Hepatic stellate cell (primary cell): ENCODE measurements at places on chromosomes 13 and 19.
A peak's percentile ranks its signal among the peaks of the same experiment; 100 is the strongest.

DNA sequence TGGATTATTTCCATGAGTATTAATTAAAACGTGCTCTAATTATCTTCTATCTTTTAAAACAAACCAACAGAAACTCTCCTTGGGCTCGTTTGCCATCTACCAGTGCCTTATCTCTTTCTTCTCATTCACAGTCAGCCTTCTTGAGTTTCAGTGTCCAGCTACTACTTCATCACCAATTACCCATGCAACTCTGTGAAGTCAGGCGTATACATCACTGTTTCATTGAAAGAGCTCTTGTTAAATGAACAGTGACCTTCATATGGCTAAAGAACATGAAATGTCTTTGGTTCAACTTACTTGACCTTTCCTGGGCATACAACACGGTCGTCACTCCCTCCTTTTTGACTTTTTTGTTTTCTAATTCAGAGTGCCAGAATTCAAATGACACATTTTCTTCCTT is 5.2 kb upstream of the IFT88 start:
- no peak for DNase-seq

DNA sequence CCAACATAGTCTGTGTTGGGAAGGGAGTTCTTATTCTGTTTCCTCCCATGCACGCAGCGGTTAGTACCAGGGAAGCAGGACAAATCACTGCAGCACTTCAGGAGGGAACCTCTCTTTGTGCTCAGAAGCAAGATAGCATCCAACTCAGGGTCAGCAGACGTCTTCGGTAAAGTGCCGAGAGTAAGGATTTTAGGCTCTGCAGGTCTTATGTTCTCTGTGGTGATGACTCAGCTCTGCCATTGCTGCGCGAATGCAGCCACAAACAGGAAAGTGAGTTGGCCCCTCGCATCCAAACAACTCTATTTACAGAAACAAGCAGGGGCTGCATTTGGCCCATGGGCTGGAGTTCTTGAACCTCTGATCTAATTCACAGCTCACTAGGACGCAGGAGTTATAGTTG is 122.1 kb upstream of the SPATA13 start:
- no peak for DNase-seq

- DNase-seq = no peak
Measured at GRCh38 chr13:95741584-95742563, 64.9 kb downstream of the DNAJC3 start.

DNA sequence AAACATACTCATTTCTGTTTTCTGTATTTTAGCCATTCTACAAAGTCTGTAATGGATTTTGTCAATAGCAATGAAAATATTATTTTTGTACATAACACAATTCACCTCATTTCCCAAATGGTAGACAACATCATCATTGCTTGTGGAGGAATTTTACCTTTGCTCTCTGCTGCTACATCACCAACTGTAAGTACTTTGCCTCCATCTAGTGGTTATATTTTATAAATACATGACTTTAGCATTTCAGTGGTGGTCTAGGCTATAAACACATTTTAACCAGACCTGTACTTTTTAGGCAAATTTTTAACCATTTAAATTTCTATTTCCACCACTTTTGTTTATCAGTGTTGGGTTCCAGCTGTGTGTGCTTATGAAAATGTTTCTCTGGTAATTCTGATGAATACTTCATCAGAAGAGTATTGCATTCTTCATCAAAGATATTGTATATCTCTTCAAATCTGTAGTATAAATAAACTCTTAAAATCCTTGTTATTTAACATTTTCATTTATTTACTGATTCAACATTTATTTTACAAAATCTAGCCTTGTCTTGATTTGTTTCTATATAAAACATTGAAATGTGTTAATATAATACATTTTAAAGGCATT is 222.4 kb downstream of the NBEA start:
- DNase-seq = peak; percentile 5

- no peak for DNase-seq
Measured at GRCh38 chr13:74367193-74367592, 233.0 kb upstream of the KLF12 start.

DNA sequence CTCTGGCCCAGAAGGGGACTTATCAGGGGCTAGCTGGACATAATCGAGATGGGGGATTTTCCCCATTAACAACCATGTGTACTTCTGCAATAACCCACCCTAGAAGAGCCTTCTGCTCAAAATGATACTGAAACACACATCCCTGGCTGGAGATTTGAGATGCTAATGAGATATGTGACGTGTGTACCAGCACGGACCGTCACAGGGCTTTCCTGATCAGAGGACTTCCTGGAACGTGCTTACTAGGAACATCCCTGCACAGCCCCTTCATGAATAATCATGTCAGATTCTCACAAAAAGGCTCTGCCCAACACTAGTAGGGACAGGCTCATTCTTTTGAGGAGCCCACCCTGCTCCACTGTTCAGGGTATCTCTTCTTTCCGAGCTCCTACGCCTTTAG is 6.5 kb upstream of the ERVV-1 start:
- no peak for DNase-seq

DNA sequence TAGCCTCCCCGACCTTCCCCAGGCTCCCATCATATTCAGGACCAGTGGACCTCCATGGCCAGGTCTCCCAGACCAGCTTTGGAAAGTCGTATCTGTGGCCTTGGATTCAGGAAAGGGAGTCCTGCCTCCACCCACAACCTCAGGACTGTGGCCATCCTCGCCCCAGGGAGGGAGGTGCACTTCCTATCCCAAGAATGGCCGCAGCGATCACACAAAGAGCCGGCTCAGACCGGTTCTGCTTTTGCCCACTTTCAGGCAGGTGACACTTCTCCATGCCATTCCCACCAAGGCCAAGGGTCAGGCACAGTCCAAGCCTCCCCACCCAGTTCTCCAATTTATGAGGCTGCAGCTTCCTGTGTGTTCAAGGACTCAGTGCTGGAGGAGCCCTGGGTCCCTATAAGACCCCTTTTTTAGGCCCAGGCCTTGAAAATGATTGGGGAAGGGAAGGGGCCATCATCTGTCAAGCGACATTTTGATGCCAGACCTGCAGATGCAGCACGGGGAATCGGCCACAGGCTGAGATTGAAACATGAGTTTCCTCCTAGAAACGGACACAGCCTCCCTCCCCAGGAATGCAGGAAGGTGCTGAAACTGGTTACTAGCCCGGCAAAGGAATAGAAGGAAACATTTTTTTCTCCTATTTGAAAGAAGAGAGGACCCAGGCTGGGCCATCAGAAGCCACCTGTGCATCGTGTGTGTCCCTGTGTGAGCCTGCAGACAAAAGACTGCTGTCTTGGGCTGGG is 65.6 kb upstream of the USE1 start:
- no peak for DNase-seq

GRCh38 chr19:45168767-45169351 is 8.1 kb upstream of the NKPD1 start:
- DNase-seq = no peak

- no peak for DNase-seq
Measured at GRCh38 chr19:35513628-35514281, at the start of gene DMKN. TSS of gene DMKN (minus strand) at chr19:35513649. CDS start at chr19:35513475, 174 bp downstream.

DNA sequence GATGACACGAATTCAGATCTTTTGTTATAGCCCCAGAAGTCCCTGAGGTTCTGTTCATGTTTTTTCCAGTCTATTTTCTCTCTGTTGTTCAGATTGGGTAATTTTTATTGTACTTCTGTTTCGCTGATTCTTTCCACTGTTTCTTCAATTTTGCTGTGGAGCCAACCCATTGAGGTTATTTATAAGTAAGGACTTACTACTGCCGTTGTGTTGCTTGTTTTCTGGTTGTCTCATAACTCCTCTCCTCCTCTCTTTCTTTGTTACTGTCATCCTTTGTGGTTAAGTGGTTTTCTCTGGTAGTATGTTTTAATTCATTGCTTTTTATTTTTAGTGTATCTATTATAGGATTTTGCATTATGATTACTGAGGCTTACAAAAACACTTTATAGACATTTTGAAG is 48.7 kb upstream of the GAS6 start:
- DNase-seq = no peak

DNA sequence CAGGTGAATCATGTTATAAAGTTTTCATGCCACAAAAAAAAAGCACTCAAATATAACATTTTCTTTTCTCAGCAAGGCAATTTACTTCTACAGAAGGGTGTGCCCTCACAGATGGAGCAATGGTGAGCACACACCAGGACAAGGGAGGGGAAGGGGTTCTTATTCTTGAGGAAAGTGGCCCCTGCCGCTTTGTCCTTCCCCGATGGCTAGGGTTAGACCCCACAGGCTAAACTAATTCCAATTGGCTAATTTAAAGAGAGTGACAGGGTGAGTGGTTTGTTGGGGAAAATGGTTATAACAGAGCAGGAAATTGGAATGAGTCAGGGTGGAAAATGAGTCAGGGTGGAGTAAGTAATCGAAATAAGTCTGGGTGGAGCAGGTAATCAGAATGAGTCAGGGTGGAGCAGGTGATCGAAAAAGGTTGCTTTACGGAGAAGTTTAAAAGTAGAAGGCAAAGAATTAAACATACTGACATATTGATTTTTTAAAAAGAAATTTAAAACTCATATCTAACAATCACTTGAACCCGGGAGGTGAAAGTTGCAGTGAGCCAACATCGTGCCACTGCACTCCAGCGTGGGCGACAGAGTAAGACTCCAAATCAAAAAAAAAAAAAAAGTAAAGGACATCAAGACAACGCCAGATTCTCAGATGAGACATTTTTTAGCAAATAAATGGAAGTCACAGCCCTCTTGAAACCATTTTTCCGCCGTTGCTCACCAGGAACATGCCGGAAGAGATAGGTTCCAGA is 813 bp downstream of the ZNF562 start:
- no peak for DNase-seq

- DNase-seq = no peak
Measured at GRCh38 chr19:33697766-33698165, 76.0 kb downstream of the CHST8 start.

DNA sequence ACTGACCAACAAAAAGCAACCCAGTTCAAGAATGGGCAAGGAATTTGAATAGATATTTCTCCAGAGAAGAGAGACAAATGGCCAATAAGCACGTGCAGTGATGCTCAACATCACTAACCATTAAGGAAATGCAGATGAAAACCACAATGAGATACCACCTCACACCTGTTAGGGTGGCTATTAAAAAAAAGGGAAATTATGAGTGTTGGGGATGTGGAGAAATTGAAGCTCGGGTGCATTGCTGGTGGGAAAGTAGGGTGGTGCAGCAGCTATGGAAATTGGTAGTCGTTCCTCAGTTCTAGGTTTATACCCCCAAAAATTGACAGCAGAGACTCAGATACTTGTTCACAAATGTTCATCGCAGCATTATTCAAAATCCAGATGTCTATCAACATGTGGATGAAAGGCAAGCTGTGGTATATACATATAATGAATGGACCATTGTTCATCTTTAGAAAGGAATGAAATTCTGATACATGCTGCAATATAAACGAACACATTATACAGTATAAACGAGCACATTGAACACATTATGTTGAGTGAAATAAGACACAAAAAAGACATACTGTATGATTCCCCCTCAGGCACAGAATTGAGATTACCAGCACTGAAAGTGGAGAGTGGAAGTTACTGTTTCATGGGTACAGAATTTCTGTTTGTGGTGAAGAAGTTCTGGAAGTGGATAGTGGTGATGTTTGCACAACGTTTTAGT is 927 bp downstream of the CHAMP1 start:
- no peak for DNase-seq

DNA sequence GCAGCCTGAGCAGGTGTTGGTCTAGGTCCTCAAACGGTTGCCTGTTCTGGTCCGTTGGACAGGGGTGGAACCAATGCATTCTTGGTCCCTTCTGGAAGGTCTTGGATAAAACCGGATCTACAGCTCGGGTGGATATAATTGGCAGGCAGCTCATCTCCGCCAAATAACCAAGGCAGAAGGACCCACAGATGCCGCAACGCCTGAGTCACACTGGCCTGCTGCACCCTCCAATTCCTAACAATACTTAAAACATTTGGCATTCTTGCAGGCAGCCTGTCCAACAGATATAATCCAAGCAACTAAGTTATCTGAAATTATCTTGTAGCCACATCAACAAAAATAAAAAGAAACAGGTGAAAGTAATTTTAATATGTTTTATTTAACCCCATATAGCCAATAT is 59.0 kb upstream of the FGF14 start:
- DNase-seq = no peak

DNA sequence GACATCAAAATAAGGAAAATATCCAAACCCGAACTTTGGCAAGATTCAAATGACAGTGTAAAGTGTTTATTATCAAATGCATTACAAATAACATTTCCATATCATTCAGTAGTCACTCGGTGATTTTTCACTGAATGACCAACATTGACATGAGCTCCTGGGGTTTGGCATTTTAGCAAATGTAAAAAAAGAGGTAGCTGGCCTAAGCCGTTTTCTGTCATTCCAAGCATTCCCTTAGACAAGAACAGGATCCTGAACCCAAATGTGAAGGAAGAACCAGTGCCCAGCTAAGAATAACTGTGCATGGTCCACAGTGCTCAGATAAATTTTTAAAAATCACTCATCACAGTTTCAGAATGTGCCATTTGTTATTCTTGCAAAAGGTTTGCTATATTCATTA is 327.9 kb downstream of the GPC6 start:
- no peak for DNase-seq

DNA sequence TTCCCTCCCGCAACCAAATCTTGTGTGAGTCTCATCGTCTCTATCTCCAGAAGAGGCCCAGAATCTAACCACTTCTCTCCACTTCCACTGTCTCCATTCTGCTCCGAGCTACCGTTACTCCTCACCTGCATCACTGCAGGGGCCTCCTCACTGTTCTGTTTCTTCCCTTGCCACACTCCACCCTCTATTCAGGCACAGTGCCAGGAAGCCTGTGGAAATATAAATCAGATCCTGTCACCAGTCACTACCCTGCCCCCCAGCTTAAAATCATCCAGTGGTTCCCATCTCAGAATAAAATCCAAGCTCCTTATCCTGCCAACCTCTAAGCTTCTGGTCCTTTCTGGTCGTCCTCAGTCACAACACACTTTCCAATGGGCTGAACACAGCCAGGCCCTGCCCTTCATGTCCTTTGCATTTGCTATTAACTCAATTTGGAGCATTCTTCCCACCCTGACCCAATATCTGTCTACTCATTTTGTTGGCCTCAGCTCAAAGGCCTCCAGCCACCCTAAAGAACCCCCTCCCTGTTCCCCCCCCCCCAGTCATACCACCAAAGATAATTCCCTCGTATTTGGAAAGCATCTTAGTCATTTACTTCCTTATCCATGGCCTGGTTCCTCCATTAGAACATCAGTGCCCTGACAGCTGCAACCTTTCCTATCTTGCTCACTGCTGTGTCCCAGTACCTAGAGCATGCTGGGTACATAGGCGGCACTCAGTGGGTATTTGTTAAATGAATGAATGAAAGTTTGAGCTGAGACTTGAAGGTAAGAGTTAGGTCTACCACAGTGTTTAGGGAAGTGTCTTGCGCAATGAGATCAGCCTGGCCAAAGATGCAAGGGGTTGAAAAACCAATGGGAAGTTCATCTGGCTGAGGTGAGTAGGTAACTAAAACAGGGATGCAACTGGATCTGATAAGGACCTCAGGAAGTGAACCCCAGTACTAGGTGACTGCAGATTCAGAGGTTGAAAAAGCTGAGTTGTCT is 24.4 kb downstream of the ZNF175 start:
- DNase-seq = no peak

DNA sequence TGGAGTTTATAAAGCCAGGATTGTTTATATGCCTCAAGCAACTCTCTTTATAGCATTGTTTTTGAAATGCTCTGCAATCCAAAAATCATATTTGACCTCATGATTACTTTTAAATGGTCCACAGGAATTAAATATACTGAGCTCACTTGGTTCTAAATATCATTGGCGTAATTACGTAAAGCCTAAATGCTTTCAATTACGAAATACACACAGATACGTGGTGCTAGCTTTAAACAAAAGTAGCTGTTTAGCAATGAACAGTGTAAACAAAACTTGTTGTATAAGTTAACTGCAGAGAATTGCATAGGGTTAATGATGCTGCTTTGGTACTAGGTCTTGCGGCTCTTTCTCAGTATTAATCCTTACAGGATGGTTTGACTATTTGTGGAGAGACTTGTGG is 346.6 kb downstream of the COG6 start:
- DNase-seq = no peak
